GM20000 (cell line): ENCODE measurements at places on chromosomes 3 and 15.

DNA sequence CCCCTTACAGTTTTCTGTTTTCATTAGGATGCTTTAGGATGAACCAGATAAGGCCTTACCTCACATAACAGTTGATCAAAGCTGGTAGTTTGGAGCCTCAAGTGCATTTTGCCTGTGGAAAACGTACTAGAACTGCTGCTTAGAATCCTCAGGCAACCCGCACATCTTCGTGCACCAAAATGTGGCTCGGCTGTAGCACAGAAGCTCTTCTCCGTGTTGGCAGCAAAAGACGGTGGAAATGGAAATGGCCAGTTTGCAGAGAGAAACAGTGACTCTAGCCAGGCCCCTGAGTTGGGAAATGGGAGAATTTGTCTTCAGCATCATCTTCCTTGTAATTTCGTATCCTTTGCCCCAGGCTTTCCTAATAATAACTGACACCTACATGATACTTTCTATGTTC is 20.6 kb downstream of the TLNRD1 start:
- no peak for DNase-seq

DNA sequence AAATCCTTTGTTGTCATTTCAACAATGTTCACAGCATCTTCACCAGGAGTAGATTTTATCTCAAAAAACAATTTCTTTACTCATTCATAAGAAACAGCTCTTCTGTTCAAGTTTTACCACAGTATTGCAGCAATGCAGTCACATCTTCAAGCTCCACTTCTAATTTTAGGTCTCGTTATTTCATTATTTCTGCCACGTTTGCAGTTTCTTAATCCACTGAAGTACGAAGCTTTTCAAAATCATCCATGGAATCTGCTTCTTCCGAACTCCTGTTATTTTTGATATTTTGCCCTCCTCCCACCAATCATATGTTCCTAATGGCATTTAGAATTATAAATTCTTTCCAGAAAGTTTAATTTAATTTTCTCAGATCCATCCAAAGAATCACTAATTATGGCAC is 12.6 kb upstream of the OR5K1 start:
- DNase-seq, result no peak

DNA sequence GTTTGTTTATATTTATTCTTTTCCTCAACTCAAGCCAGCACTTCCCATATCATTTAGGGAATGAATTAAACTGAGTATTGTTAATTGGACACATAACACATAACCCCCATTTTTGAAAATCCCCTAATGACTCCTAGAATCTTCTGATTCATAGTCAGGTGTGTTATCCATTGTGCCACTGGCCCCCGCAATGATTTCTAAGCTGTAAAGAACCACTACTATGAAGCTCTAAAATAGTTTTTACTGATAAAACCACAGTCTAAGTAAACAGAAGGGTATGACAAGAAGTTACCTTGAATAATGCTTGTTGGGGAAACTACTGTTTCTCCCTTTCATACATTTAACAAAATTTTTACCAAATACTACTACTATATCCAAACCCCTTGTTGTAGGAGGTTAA is 22.3 kb upstream of the SLC12A8 start:
- no peak for DNase-seq

- DNase-seq, result no peak
These were observed 19.7 kb upstream of the TCAIM start for GRCh38 chr3:44318891-44319311.

DNA sequence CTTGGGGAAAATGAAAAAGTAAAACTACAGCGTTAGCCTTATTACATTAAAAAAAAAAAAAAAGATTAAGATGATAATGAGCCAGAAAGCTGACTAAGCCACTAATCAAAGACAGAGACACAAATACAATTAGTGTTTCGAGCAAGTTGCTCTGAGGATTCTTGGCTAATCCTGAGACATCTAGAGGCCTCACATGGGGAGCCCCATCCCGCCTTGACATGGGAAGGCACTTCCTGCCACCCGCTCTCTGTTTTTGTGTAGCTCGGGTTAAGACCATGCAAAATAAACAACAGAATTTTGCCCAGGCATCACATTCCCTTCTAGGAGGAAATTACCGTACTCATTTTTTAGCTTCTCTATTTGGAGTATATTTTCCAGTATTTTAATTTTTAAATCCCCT is 15.3 kb downstream of the HESX1 start:
- no peak for DNase-seq

DNA sequence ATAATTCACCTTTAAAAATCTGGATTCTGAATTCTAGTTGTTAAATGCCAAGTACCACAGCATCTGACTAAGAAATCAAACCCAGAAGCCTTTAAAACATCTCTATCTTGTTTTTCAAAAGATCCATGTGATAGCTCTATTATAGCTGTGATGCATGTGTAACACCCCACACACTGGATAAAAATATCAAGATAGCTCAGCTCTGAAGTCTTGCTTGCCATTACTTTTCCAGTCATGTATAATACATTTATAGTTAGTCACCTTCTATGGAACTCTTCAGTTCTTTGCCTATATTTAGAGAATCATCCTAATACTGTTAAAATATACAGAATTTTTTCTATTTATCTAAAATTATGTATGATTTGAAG is 11.6 kb downstream of the ARPP19 start:
- DNase-seq, result no peak

DNA sequence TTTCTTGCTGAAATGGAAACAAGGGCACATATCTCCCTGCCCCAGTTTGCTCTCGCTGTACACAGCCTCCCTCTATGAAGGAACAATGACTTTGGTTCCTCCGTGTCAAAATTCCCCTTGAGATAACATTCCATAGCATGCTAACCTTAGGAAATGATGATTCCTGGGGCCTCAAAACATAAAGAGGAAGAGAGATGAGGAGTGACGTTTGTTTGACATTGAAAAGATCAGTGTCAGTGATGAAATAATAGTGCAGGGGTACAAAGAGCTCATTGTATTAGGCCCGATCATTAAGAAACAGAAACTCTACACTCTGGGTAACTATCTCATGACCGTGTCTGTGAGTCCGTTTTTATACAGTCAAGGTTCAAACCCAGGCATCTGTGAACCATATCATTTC is 55.2 kb downstream of the ARNT2 start:
- no peak for DNase-seq

- no peak for DNase-seq
These were observed 5.9 kb upstream of the RBPMS2 start for GRCh38 chr15:64781299-64781698.

GRCh38 chr3:126257984-126258383 is 77.6 kb upstream of the ALDH1L1 start:
- no peak for DNase-seq

DNA sequence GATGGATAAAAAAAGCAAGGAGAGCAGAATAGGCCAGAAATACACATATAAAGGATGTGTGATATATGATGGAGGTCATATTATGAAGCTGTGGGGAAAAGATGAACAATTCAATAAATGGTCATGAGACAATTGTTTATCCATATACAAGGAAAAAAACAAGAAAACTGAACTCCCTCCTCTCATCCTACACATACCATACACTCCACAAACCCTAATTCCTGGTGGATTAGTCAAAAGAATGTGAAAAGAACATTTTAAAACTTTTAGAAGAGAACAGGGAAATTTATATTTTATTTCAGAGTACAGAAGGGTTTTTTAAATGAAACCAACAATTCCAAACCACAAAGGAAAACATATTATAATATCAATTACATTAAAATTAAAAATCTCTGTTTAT is 34.5 kb upstream of the NR2E3 start:
- DNase-seq, result no peak

DNA sequence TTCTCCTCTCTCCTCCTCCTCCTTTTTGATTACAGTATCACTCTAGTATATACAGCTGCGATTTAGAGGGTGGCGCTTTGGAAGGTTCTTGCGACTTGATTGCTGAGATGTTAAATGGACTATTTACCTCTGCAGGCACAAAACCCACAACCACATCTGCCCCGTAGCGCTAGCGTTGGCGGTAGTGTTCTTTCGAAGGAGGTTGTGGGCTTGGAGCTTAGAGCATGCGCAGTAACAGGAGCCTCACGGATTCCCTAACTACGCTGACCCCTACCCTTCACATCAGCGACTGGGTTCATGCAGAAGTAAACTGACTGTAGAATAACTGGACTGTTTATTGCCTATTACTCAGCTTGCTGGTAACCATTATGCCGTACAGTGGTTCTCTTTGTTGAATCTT is 58.0 kb downstream of the CGGBP1 start:
- no peak for DNase-seq

- no peak for DNase-seq
These were observed 322.2 kb upstream of the TBC1D5 start for GRCh38 chr3:18064586-18064985.

DNA sequence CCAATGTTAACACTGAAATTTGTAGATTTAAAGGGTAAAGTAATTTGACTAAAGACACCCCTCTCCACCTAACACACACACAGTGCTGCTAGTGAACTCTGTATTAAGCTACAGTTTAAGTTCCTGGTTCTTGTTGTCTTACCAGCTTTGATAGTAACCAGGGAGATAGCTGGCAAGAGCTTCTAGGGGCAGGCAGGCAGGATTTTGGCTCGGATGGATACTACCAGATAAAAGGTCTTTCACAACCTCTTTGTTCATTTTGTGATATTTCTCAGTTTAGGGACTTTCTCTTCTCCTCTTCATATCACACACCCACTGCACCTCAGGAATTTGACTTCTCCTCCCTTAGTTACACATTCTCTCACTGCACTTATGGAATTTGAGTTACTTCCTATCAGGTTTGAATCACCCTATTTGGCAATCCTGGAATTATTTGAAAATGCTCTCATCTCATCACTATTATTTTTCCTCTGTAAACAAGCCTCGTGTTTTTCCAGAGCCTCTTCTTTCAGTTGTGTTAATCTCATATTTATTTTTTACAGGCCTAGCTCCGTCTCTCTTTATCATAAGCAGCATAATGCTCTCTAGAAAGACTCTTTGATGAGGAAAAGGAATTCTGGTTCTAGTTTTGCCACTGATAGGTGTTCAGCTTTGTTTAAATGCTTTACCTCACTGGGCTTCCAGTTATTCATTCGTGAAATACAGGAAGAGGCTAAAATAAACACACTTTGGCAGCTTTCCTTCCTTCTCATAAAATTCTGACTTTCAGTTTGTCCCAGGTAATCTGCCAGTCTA is 23.0 kb upstream of the CLDN1 start:
- DNase-seq, result no peak

DNA sequence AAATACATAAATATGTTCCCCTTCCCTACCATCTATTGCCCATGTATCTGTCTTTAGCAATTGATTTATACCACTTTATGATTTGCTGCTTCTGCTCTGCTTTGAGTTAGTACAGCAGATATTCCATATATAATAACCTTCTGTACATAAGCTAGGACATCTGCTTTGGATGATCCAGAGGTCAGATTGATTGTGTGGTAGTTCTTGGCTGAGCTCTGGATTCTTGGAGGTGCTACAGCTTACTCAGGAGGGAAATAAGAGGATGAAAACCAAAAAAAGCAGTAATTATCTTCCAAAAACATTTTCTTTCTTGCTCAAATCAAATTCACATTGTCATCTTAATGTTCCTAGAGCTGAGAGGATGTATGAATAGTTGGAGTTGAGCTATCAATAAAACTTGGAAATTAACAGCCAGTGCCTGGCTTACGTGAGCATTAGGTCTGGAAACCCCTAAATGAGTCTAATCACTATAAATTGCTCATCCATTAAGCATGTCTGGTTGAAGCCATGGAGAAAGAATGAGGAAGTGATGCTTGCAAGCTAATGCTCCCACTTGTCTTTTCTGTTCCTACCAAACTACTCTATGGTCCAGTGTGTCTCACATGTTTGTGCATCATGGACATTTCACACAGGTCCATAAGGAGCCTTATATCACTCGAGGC is 36.3 kb upstream of the TMEM42 start:
- DNase-seq, result peak; percentile 49

- DNase-seq, result no peak
These were observed 67.1 kb upstream of the SEC13 start for GRCh38 chr3:10387881-10388609.

DNA sequence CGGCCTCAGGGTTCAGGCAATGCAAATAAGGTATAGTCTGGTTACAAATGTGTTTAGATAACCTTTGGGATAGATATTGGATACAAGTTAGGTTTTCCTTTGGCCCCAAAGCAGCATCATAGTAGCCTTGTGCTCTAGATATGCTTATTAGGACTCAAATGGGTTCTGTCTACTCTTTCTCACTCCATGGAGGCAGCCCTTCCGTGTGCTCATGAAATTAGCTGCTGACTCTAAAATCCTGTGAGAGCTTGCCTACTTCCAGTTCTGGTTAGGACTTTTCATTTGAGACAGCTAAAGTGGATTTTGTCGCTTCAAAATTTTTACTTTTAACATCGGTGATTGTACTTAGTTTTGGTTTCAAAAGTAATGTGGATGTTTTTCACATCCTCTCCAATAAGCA is 1.6 kb downstream of the CDV3 start:
- DNase-seq, result no peak

GRCh38 chr15:29270169-29270955 is 740 bp upstream of the NSMCE3 start:
- DNase-seq, result peak; percentile 29

GRCh38 chr3:122942937-122943827 is 84.4 kb downstream of the SEMA5B start:
- peak; percentile 66 for DNase-seq

DNA sequence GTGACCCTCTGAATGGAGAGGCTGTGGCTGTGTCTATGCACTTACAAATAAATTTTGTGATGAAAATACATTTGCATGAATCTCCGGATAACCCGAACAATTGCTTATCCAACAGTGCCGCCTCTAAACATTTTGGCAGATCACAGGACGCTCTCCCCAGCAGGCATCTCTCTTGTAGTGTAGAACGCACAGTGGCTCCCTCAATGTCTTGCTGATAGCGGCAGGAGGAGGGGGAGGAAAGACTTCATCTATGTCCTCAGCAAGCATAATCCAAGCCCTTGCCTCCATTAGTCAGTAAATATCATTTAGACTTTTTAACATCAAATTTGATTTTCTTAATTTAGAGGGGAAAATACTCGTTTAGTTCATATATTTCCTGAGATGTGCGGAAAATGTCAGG is 318.1 kb upstream of the IGF1R start:
- no peak for DNase-seq

- DNase-seq, result no peak
These were observed 2.4 kb upstream of the CGNL1 start for GRCh38 chr15:57373882-57374276.

DNA sequence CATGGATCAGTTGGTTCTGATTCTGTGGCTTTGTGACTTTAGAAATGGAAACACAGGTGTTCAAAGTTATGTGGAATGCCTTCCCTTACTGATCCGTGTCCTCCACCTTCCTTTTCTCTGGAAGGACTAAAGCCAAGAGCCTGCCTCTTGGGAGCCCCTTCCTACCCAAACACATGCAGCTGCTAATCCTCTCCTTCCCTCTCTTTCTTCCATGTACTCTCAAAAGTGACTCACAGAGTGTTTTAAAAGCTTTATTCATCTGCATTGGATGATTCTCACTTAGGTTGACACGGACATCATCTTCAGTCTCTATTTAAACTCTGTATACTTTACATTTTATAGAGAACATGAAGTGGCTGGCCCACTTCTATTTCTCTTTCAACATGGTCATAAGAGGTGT is 856.5 kb upstream of the ARPP21 start:
- DNase-seq, result no peak

DNA sequence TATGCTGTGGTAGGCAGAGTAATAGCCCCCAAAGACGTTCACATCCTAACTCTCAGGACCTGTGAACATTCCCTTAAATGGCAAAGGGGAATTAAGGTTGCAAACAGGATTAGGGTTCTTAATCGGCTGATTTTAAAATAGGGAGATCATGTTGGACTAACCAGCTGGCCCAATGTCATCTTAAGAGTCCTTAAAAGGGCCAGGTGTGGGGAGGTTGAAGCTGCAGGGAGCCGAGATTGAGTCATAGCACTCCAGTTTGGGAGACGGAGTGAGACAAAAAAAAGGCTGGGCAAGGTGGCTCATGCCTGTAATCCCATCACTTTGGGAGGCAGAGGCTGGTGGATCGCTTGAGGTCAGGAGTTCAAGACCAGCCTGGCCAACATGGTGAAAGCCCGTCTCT is 1.6 kb upstream of the FLNB start:
- DNase-seq, result no peak
